ENCODE measurements at places on chromosomes 3 and 15. TPM values are rescaled to one million over a fixed set of nuclear protein-coding genes. Genes with fewer than 3 reads are reported as not detected.

ZNF385D gene
- not detected for total RNA-seq

ZNF717 gene
- total RNA-seq = 18.7 TPM

SAMD7 gene
- total RNA-seq = not detected

RPL35A gene
- total RNA-seq = 1,893 TPM

ATP8B4 gene
- 0.18 TPM for total RNA-seq

C2CD4B gene
- total RNA-seq = not detected

REC114 gene
- not detected for total RNA-seq

DNA sequence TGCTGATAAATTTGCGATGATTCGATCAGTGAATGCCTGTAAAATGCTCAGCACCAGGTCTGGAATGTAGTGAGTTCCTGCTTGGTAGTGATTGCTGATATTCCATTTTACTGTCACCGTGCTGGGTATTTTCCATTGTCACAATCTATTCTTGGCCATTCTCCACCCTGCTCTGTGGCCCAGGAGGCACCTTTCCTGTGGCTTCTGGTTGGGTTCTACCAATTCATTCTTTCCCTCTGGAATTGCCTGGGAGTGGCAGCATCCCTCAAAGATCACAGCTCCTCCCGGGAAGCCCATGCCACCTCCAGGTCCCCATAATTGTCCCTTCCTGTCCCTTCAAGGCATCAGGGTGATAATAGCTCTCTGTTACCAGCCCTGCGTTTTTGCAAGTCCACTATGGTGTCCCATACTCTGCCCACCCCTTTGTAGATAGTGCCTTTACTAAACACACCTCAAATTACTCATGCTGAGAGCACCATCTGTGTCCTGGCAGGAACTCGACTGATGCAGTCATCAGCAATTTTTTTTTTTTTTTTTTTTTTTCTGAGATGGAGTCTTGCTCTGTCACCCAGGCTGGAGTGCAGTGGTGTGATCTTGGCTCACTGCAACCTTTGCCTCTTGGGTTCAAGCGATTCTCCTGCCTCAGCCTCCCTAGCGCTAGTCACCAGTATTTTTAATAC is 177.8 kb upstream of the PROK2 start:
- DNase-seq = no peak
- H3K4me3 ChIP-seq = no peak overlapping the region
- no peak overlapping the region for H3K27ac ChIP-seq
- H3K27me3 ChIP-seq = peaks cover 25% of the 10 kb centered on the region
- H3K4me1 ChIP-seq = no peaks in the 10 kb centered on the region

GRCh38 chr3:149509526-149509925 is 35.0 kb downstream of the TM4SF4 start:
- H3K27ac ChIP-seq = no peak overlapping the region
- no peak for DNase-seq
- H3K4me1 ChIP-seq = peaks cover 15% of the 10 kb centered on the region
- H3K4me3 ChIP-seq = no peak overlapping the region

DNA sequence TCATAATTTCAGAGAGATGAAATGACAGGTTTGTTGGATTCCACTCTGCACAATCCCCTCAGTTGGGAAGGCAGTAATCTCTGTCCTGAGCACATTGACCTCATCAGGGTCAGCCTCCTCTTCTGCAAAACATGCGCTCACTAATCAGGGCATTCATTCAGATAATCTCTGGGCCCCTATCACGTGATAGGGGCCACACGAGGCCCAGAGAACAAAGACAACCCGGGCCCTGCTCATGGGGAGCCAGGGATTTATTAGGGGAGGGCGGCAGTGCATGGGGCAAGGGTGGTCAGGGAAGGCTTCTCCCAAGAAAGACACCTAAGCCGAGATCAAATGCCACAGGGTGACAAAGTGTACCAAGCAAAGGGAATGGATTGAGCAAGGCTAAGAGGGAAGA is 1.1 kb downstream of the TCTA start:
- H3K36me3 ChIP-seq = no peaks in the 10 kb centered on the region
- no peaks in the 10 kb centered on the region for H3K27me3 ChIP-seq
- DNase-seq = no peak
- H3K27ac ChIP-seq = peak overlapping the region; percentile 95
- peaks cover 74% of the 10 kb centered on the region for H3K4me1 ChIP-seq

DNA sequence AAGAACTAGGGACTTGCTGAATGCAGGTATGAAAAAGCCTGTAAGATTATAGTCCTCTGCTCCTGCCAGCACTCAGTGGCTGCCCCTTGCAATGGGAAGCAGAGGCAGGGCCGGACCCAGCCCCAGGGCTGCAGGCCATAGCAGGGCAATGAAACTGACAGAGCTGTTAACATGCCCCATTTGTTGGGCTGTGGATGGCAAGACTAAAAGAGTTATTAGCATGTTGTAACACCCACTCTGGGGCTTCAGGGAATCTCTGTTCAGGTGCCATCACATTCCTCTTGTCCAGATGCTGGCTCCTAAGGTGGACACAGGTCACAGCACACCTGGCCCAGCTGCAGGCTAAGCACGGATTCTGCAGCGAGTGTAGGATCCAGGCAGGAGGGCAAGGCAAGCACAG is 7.4 kb upstream of the OR5H2 start:
- H3K4me1 ChIP-seq = no peaks in the 10 kb centered on the region
- no peak overlapping the region for H3K4me3 ChIP-seq
- H3K27ac ChIP-seq = no peak overlapping the region
- no peak for DNase-seq
- peaks cover 14% of the 10 kb centered on the region for H3K27me3 ChIP-seq

- H3K27me3 ChIP-seq = peaks cover 4% of the 10 kb centered on the region
- DNase-seq = no peak
- no peak overlapping the region for H3K27ac ChIP-seq
- H3K4me1 ChIP-seq = no peaks in the 10 kb centered on the region
Observed at GRCh38 chr15:25608926-25609325, 170.1 kb upstream of the UBE3A start.

- no peaks in the 10 kb centered on the region for H3K36me3 ChIP-seq
- no peaks in the 10 kb centered on the region for H3K4me1 ChIP-seq
- no peak overlapping the region for H3K4me3 ChIP-seq
Observed at GRCh38 chr3:155318740-155319139, 25.3 kb upstream of the STRIT1 start.

DNA sequence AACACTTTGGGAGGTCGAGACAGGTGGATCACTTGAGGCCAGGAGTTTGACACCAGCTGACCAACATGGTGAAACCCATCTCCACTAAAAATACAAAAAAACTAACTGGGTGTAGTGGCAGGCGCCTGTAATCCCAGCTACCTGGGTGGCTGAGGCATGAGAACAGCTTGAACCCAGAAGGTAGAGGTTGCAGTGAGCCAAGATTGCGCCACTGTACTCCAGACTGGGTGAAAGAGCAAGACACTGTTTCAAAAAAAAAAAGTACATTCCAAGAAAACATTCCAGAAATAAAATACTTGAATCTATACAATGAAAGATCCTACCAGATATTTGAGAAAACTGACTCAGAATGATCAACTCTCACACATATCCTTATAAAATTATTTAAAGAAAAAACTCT is 30.4 kb downstream of the TFDP2 start:
- H3K4me3 ChIP-seq = no peak overlapping the region
- no peak overlapping the region for H3K27ac ChIP-seq
- no peaks in the 10 kb centered on the region for H3K27me3 ChIP-seq
- H3K36me3 ChIP-seq = no peaks in the 10 kb centered on the region
- DNase-seq = no peak
- H3K4me1 ChIP-seq = peaks cover 16% of the 10 kb centered on the region

DNA sequence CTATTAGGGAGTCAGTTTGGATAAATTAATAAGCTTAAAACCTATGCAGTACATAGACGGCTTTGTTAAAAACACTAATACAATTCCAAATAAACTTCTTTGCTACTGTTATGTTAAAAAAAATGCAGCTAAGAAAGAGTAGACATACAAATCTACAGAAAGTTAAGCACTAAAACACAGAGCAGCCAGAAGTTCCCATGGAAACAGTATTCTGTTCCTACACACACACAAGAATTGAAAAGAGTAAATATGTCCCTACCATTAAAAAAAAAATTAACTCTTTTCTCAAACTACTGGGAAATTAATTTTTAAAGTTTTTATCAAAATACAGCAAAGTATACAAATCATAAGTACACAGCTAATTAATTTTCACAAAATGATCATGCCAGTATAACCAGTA is 71.6 kb downstream of the CLASP2 start:
- DNase-seq = no peak
- H3K36me3 ChIP-seq = peaks cover 14% of the 10 kb centered on the region
- peaks cover 20% of the 10 kb centered on the region for H3K4me1 ChIP-seq
- H3K27me3 ChIP-seq = no peaks in the 10 kb centered on the region

- no peak for DNase-seq
- peak overlapping the region; percentile 24 for H3K4me3 ChIP-seq
- H3K27me3 ChIP-seq = no peaks in the 10 kb centered on the region
- H3K4me1 ChIP-seq = peaks cover 62% of the 10 kb centered on the region
- H3K27ac ChIP-seq = peak overlapping the region; percentile 85
- peaks cover 54% of the 10 kb centered on the region for H3K36me3 ChIP-seq
Observed at GRCh38 chr3:51687431-51688205, 16.6 kb downstream of the TEX264 start.

DNA sequence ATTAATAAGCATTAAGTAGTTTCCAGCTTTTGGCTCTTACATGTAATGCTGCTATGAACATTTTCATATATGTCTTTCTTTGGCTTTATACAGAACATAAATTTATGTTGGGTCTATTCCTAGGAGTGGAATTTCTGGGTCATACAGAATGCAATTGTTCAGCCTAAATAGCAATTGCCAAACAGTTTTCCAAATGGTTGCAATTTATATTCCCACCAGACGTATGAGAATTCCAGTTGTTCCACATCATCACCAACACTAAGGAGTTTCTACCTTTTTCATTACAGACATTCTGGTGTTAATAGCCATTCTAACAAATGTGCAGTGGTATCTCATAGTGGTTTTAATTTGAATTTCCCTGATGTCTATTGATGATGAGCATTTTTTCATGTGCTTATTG is 160.1 kb upstream of the TMC3 start:
- no peak overlapping the region for H3K27ac ChIP-seq
- no peak for DNase-seq
- no peaks in the 10 kb centered on the region for H3K4me1 ChIP-seq
- peaks cover 16% of the 10 kb centered on the region for H3K27me3 ChIP-seq
- H3K36me3 ChIP-seq = no peaks in the 10 kb centered on the region

DNA sequence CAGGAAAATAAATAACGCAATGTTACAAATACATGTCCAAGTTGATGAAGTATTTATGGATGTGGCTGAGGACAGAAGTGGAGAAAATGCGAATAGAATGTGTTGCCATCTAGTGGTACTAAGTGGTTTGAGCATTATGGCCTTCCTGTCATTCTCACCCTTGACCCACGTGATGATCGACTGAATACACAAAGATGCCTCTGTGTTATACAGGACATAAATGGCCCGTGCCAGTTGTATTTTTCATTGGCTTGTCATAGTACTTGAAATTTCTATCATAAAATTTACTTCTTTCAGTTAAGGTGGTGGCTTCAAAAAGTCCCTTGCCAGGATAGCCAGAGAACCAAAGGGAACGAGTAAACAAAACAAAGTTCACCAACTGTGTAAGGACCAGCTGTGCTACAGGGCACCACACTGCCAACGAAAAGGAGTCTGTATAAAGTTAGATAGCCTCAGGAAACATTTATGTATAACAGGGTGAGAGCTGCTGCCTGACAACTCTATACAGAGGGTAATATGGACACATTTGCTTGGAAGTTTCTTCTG is 103.7 kb downstream of the MYH15 start:
- H3K27ac ChIP-seq = no peak overlapping the region
- H3K36me3 ChIP-seq = no peaks in the 10 kb centered on the region
- peak; percentile 59 for DNase-seq

DNA sequence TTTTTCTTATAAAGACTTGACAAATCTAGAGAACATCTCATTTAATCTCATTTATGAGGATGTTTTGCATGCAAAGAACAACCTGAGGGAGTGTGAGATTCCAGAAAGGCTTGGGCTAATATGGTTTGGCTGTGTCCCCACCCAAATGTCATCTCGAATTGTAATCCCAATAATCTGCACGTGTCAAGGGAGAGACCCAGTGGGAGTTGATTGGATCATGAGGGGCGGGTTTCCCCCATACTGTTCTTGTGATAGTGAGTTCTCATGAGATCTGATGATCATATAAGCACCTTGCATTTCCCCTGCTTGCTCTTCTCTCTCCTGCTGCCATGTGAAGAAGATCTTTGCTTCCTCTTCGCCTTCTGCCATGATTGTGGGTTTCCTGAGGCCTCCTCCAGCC is 103.0 kb downstream of the ZNF385D start:
- no peaks in the 10 kb centered on the region for H3K4me1 ChIP-seq
- DNase-seq = no peak
- no peaks in the 10 kb centered on the region for H3K36me3 ChIP-seq
- no peaks in the 10 kb centered on the region for H3K27me3 ChIP-seq

GRCh38 chr3:164326714-164327113 is 751.6 kb downstream of the SI start:
- no peak for DNase-seq
- H3K36me3 ChIP-seq = no peaks in the 10 kb centered on the region
- no peaks in the 10 kb centered on the region for H3K27me3 ChIP-seq
- H3K4me1 ChIP-seq = no peaks in the 10 kb centered on the region

- H3K27me3 ChIP-seq = no peaks in the 10 kb centered on the region
- H3K36me3 ChIP-seq = no peaks in the 10 kb centered on the region
- no peak overlapping the region for H3K4me3 ChIP-seq
- no peak overlapping the region for H3K27ac ChIP-seq
- no peak for DNase-seq
Observed at GRCh38 chr3:86973440-86973839, 17.5 kb downstream of the VGLL3 start.

DNA sequence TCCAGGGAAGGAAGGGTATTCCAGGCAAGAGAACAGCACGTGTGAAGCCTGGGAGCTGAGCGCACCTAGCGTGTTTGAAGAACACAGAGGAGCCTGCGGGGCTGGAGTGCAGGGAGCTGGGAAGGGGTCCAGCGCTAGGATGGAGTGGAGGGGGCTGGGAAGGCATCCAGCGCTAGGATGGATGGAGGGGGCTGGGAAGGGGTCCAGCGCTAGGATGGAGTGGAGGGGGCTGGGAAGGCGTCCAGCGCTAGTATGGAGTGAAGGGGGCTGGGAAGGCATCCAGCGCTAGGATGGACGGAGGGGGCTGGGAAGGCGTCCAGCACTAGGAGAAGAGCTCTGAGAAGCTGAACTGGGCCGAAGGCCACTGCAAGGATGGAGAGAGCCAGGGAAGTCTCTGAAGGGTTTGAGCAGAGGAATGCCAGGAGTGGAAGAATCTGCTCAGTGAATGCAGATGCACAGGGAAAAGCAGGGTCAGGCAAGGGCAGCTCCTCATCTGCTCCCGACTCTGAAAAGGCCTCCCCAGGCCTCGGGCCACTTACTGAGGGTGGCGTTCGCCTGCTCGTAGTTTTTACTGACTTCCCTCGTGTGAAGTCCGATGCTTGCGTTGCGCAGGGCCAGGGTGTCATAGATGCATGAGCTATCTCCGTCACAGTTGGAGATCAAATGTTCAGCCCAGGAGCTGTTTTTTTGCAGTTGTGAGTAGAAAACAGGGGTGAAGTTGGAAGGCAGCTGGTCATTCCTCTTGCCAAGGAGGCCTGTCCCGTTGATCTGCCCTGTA is 39.8 kb downstream of the MUC20 start:
- H3K27ac ChIP-seq = no peak overlapping the region
- no peaks in the 10 kb centered on the region for H3K36me3 ChIP-seq
- no peak for DNase-seq
- peaks cover 23% of the 10 kb centered on the region for H3K4me1 ChIP-seq
- H3K4me3 ChIP-seq = no peak overlapping the region
- peaks cover 59% of the 10 kb centered on the region for H3K27me3 ChIP-seq

All from naive thymus-derived CD8-positive, alpha-beta T cell (primary cell).